ENCODE measurements at places on chromosomes 13 and 19. TPM values are rescaled to one million over a fixed set of nuclear protein-coding genes. Genes with fewer than 3 reads are reported as not detected.

The STARD13 gene
- not detected for total RNA-seq

The ERICH6B gene
- total RNA-seq: not detected

The SIGLEC8 gene
- not detected for total RNA-seq

The TNNI3 gene
- not detected for total RNA-seq

The NXNL1 gene
- total RNA-seq: not detected

The IGFLR1 gene
- 69.6 TPM for total RNA-seq

The IZUMO2 gene
- not detected for total RNA-seq

The SHD gene
- not detected for total RNA-seq

The SLITRK6 gene
- not detected for total RNA-seq

The KLK8 gene
- total RNA-seq: not detected

The MYO9B gene
- total RNA-seq: 365 TPM

The MYH14 gene
- not detected for total RNA-seq

The RYR1 gene
- total RNA-seq: 0.05 TPM

The DDX49 gene
- 66.9 TPM for total RNA-seq

The PPP1R15A gene
- total RNA-seq: 942 TPM

The C19orf85 gene
- not detected for total RNA-seq

The ASPDH gene
- not detected for total RNA-seq

All from natural killer cell (primary cell).